GM12891 (cell line): ENCODE measurements at places on chromosomes 3 and 15.

- DNase-seq = no peak
Observed at GRCh38 chr3:170469151-170470062, 50.7 kb downstream of the CLDN11 start.

DNA sequence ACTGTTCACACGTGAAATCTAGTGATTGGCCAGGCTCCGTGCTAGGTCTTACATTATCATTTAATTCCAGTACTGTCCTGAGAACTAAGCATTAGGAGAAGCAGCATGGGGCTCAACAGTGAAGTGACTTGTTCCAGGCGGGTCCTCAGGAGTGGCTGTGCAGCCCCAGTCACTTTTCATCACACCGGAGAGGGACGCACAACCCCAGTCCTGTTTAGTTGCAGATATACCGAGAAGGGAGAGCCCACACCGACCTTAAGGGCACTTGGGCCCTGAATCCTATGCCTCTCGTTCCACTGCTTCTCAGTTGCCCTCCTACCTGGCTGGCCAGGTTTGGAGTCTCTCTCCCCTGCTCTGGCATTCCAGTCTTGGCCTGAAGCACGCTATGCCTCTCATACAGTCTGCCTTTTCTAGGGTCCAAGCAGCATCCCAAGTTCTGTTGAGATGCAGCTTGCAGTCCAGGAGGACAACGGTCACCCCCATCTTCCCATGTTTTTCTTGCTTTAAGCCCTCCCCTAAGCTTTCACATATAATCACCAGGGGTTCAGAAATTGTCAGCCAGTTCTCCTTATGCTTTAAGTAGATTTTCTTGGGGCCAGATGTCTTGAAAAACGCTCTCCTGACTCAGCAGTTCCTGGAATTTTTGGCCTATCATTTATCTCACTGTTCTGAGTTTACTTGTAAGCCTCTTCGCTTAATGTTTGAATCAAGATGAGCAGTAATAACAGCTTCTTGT, 10.1 kb downstream of the FAM131A start:
- no peak for DNase-seq

DNA sequence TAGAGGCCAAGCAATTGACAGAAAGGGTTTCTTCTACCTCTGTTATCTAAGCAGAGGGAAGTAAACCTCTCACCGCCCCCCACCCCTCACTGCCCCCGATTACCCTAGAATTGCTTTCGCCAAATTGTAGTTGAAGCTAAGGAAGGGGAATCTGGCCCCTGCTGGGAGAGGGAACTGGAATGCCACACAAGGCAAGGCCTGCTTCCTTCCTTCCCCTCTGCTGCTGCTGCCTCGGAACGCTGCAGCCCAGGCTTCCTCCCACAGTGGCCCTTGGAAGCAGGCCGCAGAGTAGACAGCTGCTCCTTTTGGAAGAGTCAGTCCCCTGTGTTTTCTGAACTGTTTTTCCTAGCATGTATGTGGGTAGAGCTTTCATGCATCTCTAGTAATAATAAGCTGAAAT, 21.6 kb downstream of the RLBP1 start:
- no peak for DNase-seq

- no peak for DNase-seq
Observed at GRCh38 chr3:128784232-128784631, 58.2 kb downstream of the RAB7A start.

- no peak for DNase-seq
Observed at GRCh38 chr15:49101536-49101935, 53.9 kb downstream of the COPS2 start.
